ENCODE measurements at places on chromosomes 11 and 22.

DNA sequence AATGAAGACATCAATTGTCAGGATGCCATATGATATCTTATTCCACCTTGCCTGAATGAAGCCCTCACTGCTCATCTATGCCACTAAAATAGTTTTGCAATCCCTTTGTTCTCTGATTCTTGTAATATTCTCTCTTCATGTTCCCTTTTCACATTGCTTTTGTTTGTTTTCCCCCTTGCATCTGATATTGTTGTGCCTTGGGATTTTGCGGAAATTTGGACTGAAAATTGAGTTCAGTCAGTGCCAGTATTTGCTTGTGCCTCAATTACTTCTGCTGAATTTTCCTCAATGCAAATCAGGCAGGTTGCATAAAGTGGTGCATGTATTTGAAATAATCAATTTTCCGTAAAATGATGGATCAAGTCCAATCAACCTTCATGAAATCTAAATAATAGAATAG lies 98.3 kb downstream of the PAX6 start:
- DNase-seq, result no peak

GRCh38 chr11:73194593-73194992 lies 23.5 kb upstream of the P2RY2 start:
- DNase-seq, result no peak

DNA sequence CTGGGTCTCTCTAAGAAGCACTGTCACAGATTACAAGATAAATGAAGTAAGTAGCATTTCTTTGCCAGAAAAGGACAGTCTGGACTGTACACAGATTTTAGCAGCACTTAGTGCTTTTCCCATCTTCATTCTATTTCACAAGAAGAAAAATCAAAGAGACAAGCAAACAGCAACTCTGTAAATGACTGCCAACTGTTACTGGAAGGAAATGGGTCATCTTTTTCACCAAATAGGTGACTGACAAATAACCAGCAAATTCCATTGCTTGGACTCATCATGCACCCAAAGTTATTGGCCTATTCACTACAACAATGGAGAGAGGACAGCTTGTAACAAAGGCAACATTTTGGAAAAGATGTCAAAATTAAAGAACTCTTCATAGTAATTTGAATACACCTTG lies 28.9 kb upstream of the CARD18 start:
- no peak for DNase-seq

GRCh38 chr22:50182176-50183081 lies 3.3 kb upstream of the TRABD start:
- DNase-seq, result peak; percentile 16

DNA sequence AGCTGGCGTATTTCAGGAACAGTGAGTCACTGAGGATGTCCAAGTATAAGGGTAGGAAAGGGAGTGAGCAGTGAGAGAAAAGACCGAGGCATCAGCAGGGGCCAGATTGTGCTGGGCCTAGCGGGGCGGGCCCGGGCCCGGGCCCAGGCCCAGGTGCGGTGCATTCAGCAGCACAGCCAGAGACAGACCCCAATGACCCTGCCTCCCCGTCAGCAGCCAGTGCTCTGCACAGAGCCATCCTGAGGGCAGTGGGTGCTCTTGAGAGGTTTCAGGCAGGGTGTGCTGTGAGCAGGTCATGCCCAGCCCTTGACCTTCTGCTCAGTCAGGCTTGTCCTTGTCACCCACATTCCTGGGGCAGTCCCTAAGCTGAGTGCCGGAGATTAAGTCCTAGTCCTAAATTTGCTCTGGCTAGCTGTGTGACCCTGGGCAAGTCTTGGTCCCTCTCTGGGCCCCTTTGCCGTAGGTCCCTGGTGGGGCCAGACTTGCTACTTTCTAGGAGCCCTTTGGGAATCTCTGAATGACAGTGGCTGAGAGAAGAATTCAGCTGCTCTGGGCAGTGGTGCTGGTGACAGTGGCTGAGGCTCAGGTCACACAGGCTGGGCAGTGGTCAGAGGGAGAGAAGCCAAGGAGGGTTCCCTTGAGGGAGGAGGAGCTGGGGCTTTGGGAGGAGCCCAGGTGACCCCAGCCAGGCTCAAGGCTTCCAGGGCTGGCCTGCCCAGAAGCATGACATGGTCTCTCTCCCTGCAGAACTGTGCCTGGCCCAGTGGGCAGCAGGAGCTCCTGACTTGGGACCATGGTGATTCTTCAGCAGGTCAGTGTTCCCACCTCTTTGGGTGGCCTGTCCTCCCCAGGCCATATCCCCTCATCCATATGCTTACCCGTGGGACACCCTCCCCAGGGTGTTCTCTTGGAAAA lies 2.1 kb downstream of the MYO7A start:
- DNase-seq, result no peak

- DNase-seq, result no peak
Observed at GRCh38 chr11:126838779-126839178, 161.8 kb downstream of the KIRREL3 start.

GRCh38 chr11:118621784-118622375 lies 14.5 kb downstream of the PHLDB1 start:
- no peak for DNase-seq

GRCh38 chr11:71223081-71223405 lies 29.3 kb downstream of the SHANK2 start:
- no peak for DNase-seq

DNA sequence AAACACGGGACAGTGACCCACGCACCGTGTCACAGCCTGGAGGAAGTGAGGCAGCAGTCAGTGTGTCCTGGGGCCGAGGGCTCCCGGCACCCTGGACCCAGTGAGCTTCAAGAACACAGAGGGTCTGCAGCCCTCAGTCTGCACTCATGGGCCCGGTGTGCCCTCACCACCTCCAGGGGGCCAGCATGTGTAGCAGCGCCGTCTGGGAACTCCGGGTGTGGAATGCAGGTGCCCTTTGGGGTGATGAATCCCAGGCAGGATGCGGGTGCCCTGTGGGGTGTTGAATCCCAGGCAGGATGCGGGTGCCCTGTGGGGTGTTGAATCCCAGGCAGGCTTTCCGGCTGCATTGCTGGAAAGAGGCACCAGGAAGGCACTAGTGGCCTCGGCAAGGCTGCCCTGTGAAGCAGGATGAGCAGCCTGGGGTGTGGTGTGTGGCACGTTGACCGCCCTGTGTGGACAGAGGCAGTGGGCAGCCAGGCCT lies 1399.9 kb downstream of the BRD1 start:
- DNase-seq, result no peak

DNA sequence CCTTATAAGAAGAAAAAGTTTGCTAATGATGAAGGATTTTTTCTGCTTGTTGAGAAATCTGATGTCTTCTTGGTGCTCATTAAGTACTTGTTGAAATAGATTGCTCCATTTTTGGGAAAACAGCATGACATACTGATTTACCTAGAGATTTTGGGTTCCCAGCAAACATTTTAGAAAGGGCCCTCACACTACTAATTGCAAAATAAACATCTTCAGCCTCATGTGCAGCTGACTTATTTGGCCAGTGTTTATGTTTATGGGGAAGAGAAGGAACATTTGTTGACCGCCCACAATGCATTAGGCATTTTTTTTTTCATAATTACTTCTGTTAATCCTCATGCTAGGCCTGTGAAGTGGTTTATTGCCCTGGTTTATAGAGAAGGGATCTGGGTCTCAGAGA lies 40.1 kb downstream of the LDLRAD3 start:
- no peak for DNase-seq

DNA sequence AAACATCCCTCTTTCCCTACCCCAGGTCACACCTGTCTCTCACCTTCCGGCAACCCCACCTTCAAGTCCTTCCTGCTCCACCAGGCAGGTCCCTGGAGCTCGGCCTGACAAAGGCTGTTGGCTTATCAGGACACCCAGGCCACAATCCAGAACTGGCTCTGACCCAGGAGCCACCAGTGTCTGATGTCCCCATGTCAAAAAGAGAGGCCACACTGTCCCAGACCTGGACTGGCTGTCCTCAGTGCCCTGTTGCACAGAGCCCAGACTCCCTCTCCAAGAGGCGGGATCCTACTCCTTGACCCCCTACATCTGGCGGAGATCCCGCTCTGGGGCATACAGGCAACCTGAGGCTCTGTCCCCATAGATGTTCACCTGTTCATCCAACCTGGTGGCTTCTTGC lies 116.0 kb downstream of the MN1 start:
- peak; percentile 56 for DNase-seq

GRCh38 chr11:133997554-133997953 lies 40.8 kb upstream of the IGSF9B start:
- no peak for DNase-seq

DNA sequence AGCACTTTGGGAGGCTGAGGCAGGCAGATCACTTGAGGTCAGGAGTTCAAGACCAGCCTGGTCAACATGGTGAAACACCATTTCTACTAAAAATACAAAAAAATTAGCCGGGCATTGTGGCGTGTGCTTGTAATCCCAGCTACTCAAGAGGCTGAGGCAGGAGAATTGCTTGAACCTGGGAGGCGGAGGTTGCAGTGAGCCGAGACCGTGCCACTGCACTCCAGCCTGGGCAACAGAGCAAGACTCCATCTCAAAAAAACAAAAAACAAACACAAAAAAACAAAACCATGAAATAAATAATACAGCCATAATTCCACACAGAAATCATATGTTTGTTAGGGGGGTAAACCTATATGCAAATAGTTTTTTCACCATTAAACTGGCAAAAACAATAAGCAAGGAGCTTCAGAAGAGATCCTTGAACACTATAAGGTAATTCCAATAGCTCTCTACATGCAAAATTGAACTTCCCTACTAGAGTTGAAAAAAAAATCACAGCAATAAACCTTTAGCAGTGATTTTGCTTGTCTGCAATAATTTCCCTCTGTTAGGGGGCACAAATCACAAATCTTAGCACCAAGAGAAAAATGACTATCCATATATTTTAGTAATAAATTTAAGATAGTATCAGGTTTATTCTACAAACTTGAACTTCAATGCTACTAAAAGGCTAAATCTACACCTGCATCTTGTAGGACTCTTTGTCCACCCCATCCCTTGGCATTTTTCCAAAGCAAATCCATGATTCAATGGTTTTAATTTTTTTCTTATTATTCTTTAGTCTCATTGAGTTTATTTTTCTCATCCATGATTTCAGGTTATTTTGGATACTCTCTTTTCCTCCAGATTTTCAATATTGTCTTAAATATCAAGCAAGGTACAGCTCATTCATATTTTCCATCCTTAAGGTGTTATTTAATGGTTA lies 3.9 kb downstream of the CSTF3 start:
- DNase-seq, result no peak

GRCh38 chr11:76169473-76169896 lies 36.8 kb downstream of the WNT11 start:
- no peak for DNase-seq

GRCh38 chr11:122141725-122142124 lies 25.7 kb upstream of the BLID start:
- DNase-seq, result no peak

DNA sequence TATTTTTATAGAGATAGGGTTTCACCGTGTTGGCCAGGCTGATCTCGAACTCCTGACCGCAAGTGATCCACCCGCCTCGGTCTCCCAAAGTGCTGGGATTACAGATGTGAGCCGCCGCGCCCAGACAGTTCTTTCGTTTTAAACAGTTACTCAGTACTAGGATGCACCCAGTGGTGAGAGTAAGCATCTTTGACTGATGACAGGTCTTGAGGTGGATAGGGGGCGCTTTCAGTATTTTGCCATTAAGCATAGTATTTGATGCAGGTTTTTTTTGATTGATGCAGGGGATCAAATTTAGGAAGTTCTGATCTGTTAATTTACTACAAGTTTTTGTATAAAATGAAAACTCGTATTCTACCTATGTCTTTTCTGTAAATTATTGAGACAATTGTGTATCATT lies 13.2 kb upstream of the TRIM34 start:
- DNase-seq, result no peak

Measured in left ventricle myocardium inferior (tissue), 1 donor.